IMR-90 (cell line): ENCODE measurements at places on chromosomes 5 and 9.

- peak; percentile 85 for DNase-seq
Measured at GRCh38 chr9:38362852-38363588, 29.5 kb upstream of the ALDH1B1 start.

- DNase-seq: peak; percentile 49
Measured at GRCh38 chr9:131503626-131504465, 1.1 kb downstream of the POMT1 start.

GRCh38 chr9:131053896-131054295 lies 42.4 kb upstream of the AIF1L start:
- no peak for DNase-seq

DNA sequence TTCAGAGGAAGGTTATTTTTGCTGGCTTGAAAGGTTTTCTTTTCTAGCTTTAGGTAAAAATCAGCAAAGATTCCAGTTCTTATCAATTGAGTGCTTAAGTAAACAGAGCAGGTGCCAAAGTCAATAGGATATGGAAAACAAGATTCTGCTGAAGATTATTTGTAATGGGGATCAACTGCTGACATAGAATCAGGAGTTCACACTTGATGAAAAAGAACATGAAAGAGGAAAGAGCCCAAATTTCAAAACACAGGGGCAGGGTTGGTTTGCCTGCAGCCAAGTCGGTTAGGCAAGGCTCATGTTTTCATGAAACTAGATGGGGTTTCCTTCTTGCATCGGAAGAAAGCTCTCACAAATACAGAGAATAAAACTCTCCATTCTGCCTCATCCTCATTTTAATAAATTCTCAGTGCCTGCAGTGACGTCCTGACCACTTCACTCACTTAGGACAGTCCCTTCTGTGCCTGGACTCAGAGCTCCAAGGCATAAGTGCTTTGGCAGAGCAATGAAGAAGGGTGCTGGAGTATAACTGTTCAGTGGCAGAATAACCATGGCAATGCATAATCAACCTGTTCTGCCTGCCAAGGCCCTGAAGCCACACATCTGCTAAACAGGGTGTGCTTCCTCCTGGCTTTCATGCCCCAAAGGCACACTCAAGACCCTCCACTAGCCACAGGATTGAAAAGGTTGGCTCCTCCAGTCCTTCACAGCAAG lies 179.6 kb downstream of the GNAQ start:
- DNase-seq: no peak

GRCh38 chr9:75671354-75671753 lies 219.1 kb upstream of the PCSK5 start:
- no peak for DNase-seq

DNA sequence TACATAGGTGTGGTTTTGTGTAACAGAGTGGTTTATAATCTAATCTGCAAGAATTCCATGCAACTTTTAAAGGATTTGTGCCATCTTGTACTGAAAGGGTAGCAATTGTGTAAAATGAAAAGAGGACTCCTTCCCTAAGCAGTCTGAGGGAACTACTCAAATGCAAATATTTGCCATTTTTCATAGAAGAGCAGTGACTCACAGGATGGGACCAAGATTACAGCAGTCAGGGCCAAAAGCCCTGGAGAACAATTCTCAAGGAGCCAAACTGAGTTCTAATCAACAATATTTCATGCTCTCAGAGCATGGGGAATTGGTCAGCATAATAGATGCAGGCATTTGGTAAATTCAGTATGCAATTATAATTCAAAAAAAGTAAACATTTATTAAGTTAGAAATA lies 495.8 kb downstream of the CHSY3 start:
- DNase-seq: no peak

DNA sequence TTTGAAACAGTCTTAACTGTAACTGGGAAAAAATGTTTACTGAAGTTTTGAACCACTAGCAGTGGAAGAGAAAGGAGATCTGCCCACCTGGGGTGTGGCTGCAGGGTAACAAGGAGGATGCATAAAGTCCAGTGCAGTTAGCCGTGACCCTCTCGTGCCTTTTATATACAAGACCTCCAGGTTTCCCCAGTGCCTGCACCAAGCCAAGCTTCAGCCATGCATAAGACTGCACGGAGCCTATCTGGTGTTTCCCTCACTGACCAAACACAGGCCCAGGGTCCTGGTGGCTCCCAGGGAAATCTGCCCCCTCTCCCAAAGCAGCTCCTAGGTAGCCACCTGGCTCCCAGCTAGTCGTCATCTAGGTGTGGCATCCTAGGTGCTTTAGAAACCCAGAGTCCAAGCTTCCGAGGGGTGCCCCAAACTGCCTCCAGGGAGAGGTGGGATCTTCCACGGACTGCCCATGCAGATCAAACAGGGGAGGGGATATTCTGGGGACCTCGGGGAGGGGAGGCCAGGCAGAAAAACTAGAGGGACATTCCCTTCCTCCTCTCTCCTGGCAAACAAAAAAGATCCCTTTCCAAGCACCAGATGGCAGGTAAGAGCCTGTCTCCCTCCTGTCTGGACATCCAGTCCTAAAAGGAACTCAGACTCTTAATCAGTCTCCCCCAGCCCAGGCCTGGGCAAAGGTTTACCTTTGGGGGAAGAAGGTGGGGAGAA lies 2.7 kb downstream of the SHB start:
- no peak for DNase-seq

- DNase-seq: no peak
Measured at GRCh38 chr5:6655432-6655831, 22.2 kb downstream of the SRD5A1 start.

DNA sequence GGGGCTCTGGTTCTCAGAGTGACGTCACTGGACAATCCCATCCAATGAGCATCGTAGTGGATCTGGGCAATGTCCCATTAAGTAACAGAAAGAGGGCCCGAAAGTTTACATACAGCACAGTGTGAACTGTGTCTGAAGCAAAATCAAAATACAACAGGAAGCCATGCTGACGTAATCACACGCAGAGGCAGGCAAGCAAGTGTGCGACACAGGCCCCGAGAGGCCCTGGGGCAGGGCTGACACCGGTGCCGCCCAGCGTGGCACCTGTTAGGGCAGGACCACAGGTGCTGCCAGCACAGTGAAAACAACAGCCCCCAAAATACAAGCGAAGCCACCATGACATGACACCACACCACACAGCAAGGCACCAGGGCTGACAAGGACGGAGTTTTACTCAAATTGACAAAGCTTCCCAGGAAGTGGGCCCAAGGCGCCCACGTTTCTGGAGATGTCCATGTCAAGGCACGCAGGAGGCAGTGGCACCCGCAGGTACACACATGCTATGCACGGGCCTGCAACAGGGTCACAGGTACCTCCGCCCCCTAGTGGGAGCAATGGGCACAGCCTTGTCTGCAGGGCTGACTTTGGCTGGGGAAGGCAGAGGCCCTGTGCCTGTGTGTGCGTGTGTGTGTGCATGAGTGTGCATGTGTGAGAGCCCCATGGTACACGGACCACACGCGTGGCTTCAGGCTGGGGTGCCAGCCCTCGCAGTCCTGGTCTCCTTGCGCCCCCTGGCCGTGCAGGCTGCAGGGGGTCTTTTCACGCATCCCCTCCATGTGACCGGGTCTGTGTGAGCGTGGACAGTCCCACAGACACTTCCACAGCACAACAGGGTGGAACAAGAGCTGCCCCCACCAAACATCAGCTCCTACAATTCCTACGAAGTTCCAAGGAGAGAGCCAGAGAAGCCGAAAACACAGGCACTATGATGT lies 19.6 kb downstream of the QSOX2 start:
- peak; percentile 31 for DNase-seq

GRCh38 chr5:19401032-19401431 lies 587.0 kb downstream of the CDH18 start:
- DNase-seq: no peak

DNA sequence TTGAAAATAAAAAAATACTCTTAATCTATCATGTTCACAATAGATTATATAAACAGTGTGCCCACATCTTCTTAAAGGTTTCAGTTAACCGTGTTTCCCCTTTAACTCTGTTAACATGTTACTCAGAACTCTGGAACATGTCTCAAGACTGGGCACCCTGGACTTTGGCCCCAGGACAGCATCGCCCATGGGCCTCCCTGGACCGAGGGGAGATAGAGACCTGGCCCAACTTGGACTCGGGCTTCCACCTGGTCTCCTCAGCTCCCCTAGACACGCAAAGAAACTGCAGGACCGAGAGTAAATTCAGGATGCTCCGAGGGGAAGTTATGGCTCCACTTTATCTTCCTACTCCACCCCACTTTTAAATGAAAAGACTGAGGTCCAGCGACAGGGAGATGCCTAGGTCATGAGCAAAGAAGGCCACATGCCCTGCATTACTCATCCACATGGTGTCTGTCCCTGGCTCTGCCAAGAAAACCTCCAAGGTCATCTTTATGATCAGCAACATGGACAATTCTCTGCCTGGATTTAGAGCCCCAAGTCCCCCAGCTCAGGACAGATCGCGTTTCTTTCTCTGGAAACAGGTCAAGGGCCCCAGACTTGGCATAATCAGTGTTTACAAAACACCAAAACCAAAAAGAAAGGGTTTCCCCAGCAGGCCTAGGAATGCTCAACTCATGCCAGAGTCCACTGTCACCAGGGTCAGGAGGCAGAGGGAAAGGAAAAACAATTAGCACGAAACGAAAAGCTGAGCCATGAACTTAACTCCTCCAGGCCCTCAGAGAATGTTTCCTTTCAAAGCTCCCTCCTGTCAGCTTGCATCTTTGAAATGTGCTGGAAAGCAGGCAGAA lies 17.4 kb downstream of the GPX3 start:
- peak; percentile 75 for DNase-seq

DNA sequence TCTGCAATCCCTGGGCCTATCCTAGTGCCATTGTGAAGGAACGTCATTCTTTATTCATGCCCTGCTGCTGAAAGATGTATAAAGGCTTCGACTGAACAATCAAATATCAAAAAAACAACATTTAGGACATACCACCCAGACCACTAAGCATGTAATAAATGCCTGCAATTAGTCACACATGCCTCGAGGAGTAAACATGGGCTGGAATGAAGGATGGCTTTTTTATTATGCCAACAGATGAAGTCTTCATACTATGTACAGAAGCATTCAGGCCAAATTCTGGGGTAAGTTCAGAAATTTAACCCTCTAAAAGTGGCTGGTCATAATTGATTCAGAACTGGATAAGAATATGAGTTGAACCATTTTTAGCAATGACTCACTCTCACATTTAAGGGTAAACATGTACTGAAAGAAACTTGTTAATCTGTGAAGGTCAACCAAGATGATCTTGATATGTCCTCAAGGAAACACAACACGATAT lies 38.1 kb downstream of the FAM240B start:
- DNase-seq: peak; percentile 24

- DNase-seq: no peak
Measured at GRCh38 chr5:55316837-55317236, 9.0 kb downstream of the MTREX start.

GRCh38 chr5:52844885-52845284 lies 57.2 kb downstream of the ITGA1 start:
- peak; percentile 61 for DNase-seq

DNA sequence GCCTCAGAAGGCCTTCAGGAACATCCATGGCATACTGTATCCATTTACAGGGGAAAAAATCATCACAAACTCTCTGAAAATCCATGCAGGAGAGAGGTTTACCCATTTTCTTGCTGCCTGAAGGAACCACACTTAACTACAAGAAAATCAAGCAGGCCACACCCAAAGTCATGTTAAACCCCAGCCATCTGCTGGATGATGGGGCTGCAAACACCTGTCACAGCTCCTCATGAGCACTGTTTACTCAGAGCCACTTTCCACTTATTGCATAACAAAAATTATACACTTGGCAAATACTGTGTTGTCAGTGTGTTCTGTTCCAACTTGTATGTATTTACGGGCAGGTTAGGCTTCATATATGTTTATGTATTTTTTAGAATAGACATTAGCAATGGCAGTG lies 35.8 kb downstream of the PPIC start:
- no peak for DNase-seq

- DNase-seq: no peak
Measured at GRCh38 chr5:169424279-169424655, 123.3 kb upstream of the SLIT3 start.

- DNase-seq: no peak
Measured at GRCh38 chr5:95605786-95606185, 14.1 kb upstream of the GPR150 start.

DNA sequence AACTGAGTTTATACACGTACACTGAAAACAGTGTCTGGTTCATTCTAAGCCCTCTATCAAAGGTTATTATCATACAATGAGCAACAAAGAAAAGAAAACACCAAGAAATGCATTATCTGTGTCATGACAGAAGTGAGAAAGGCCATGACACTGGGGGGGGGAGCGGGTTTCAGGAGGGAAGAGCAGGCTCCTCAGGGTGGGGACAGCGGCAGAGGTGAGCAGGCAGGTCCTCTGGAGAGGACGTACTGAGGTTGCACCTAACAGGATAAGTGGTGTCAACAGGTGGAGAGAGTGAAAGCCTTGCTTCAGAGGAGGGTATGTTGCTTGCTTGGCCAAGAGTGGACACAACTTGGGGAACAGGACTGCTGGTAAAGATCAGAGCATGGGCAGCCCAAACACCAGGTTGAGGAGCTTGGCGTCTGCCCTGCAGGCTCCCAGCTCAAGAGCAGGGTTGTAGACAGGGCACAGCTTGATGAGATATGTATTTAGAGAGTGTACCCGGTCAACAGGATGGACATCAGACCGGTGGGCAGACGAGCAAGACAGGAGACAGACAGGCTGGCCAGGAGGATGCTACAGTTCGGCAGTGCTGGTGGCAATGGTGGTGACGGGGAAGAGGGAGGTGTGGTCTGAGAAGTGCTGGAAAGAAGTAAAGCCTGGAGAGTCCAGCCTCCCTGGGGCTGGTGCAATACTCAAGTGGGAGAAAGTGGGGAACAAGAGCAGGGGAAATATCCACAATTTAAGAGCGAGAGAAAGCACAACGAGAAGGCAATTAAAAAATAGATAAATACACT lies 10.3 kb downstream of the WHRN start:
- DNase-seq: no peak

DNA sequence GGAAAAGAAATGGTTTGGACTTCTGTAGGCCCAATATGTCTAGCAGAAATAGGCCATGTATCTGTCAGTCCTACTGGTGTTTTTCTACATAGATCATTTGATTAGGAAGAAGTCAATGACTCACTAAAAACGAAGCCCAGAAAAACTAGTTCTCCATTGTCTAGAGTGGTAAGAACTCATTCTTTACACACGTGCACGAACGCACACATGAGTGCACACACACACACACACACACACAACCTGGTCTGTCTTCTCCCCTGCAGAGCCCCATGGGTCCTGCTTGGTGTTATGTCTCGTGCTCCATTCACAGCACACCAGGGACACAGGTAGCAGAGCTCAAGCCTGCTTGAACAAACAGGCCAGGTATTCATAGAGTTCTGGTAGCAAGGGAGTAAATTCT lies 14.9 kb upstream of the FCN1 start:
- DNase-seq: no peak
